Chondrocyte (in vitro differentiated cells): ENCODE measurements at places on chromosomes 2 and 18. TPM values are rescaled to one million over a fixed set of nuclear protein-coding genes. Genes with fewer than 3 reads are reported as not detected.

MSTN gene
- 0.44 to 0.99 TPM (median 0.45 TPM) in 3 replicates for total RNA-seq

ABCB11 gene
- not detected in 3 replicates for total RNA-seq

GRCh38 chr2:197705912-197706838 lies 1.0 kb downstream of the MARS2 start:
- DNase-seq: no peak

GRCh38 chr2:178859730-178860129 lies 52.5 kb upstream of the TTN start:
- no peak for DNase-seq

- no peak for DNase-seq
Measured at GRCh38 chr2:152594792-152595191, 122.5 kb downstream of the PRPF40A start.
